Putamen (tissue), 1 donor: ENCODE measurements at places on chromosomes 5 and 9.

DNA sequence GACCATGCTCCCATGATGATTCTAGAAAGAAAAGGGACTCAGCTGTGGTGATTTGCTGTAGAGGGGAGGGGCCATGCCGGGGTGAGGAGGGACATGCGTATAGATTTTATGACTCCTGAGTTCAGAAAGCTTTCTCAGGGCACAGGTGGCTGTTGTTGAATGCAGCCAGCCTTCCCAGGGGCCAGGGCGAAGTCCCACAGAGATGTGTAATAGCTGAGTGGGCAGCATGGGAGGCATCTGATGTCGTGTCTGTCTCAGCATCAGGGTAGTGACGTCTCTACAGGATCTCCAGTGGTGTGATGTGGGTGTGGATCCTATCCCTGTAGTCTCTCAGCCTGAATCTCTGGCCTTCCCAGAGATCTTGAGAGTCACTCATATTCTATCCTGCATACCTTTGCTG is 7.8 kb upstream of the BOD1 start:
- no peak for DNase-seq

- DNase-seq, result no peak
Measured at GRCh38 chr9:34647084-34647403, 569 bp downstream of the GALT start.

DNA sequence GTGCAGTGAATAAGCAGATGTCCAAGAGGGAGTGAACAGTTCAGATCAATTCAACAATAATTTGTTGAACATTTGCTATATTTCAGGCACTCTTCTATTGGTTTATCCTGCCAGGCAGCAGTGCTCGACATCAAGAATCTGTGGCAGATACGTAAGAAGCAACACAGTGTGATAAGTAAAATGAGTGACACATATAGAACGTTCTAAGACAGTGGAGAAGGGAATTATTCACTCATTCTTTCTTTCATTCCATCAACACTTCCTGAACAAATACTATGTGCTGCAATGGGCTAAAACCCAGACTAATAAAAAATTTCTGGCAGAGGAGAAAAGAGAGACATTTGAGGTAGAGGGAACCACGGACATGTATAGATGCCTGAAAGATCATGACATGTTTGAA is 89.9 kb upstream of the GLIS3 start:
- no peak for DNase-seq

- DNase-seq, result no peak
Measured at GRCh38 chr9:123096987-123097386, 63.5 kb downstream of the GPR21 start.

GRCh38 chr5:65482296-65482735 is 596 bp upstream of the ADAMTS6 start:
- DNase-seq, result peak; percentile 17
